ENCODE measurements at places on chromosomes 2 and 18.

DNA sequence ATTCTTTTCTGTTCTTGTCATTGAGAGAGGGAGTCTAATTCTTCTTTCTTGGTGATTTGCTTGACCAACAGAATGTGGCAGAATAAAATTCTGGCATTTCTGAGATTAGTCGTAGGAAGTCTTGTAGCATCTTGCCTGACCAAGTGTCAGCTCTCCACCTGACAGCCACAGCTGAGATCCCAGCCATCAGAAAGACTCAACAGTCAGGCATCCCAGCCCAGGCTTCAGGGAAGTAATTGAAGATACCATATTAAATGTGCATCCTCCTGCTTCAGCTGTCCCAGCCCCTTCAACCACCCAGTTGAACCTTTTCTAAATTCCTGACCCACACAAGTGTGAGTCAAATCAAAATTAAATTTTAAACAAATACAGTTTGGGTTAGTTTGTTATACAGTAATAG, 208.3 kb downstream of the PIK3C3 start:
- no peak for DNase-seq

DNA sequence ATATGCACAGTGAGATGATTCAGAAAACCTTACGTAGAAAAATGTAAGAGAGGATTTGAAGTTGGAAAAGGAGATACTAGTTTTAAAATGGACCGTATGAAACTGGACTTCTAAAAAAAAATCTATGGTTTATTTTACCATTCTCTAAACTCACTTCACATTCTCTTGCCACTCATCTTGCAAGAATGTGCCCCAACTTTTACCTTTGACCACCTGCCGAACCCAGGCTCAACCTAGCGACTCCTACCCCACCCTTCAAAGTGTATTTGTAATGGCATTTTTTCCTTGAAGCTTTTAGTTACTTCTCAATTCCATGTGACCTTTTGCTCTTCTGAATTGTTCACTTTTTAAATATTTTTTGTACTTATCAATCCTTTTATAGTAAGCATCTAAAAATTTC, 160.8 kb downstream of the PHLPP1 start:
- DNase-seq = no peak

GRCh38 chr2:101185656-101186055, 34.5 kb upstream of the TBC1D8 start:
- DNase-seq = no peak

DNA sequence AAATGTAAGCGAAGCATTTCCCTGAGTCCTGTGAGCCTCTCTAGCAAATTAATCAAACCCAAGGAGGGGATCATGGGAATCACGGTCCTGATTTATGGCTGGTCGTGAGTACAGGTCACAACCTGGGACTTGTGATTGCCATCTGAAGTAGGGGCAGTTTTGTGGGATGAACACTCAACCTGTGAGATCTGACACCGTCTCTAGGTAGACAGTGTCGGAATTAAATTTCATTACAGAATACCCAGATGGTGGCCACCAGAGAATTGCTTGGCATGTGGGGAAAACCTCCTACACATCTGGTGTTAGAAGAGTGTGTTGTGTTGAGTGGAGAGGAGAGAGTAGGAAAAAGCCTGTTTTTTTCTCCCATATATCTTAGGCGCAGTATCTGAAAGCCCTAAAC, 12.5 kb downstream of the CAPN14 start:
- no peak for DNase-seq

- no peak for DNase-seq
These were observed 26.0 kb downstream of the TRABD2A start for GRCh38 chr2:84854850-84855249.

DNA sequence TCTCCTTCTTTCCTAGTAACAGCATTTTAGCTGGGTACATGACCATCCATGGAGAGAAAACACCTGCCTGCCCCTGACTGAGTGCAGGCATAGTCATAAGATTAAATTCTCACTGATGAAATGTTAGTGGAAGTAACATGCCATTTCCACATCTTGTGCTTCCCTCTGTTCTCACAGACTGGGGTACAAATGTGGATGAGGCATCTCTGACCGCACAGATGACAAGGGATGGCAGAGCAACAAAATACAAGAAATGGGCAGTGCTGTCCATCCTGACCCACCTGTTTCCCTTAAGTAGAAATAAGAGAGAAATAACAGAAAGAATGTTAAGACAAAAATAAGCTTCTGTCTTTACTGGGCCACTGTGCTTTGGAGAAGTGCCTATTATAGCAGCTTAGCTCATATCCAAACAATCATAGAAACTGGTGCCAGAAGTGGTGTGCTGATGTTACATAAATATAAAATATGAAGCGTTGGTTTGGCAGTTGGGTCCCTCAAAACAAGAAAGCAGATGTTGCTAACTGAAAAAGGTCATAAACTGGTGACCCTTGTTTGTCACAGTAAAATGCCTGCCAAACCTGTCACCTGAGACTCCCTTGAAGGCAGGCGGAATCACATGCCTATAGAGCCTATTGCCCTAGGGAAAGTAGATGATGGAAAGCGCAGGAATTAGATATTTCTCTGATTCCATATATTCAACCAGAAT, 72.4 kb upstream of the CCDC150 start:
- DNase-seq = no peak

DNA sequence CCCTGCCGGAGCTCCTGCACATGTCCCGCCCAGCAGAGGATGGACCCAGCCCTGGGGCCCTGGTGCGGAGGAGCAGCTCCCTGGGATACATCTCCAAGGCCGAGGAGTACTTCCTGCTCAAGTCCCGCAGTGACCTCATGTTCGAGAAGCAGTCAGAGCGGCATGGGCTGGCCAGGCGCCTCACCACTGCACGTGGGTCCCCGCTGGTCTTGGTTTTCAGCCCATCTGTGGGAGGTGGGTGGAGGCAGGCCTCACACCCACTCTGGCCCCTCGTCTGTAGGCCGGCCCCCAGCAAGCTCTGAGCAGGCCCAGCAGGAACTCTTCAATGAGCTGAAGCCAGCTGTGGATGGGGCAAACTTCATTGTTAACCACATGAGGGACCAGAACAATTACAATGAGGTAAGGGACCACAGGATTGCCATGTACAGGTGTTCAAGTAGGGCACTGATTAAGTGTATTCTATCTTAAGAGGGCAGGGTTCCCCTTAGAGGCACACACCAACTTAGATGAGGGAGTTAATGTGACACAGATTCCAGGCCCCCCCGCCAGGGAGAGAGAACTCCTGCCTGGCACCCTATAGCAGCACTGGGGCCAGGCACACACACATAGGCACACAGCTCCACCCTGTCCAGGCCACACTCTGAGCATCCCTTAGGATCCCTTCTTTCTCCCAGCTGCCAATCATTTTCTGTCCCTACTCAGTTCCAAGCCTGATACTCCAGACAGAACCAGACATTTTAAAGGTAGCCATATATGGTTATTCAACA, 5.4 kb upstream of the CHRNG start:
- no peak for DNase-seq

DNA sequence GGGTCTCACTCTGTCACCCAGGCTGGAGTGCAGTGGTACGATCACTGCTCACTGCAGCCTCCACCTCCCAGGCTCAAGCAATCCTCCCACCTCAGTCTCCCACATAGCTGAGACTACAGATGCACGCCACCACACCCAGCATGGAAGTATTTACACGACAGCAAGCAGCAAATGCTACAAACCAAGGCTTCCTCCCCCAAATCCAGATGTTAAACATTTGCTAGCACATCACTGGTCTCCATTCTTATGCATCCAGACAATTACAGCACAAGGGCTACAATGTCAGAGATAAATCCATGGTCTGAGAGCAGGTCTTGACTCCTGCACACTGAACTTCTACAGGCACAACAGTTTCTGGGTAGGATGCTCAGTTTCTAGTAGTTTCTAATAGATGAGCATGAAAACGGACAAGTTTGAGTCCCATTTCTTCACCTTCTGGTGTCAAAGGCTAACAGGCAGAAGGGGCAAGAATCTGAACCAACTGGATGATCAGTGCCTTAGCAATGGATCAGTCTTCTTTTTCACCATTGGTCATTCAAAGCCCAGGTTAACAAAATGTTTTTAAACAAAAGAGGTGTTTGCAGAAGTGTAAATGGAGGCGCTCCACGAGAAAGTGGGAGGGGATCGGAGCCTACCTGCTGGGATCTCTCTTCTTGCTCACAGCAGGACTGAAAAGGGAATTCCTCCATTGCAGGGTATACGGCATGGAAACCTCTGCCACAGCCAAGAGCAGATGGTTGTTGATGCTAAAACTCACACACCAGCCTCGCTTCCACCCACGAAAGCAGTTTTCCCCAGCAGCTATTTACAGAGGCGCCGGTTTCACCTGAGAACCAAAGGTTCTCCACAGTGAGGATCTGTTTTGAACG, 135.0 kb upstream of the ARL4C start:
- no peak for DNase-seq

- no peak for DNase-seq
These were observed 131.5 kb upstream of the L3MBTL4 start for GRCh38 chr18:6546229-6546628.

- DNase-seq = no peak
These were observed 5.3 kb upstream of the PLB1 start for GRCh38 chr2:28490558-28490957.

DNA sequence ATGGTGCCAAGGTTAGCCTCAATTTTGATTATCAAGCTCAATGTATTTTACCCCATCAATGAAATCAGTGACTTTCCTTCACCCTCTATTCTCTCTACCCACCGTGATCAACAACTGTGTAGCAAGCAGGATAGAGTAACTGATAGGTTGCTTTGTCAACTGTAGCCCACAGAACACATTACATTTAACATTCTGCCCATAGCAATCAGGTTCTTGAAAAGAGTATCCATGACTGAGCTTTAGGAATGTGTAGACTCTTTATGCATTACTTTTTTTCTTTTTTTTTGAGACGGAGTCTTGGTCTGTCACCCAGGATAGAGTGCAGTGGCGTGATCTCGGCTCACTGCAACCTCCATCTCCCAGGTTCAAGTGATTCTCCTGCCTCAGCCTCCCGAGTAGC, 19.8 kb upstream of the VWA3B start:
- DNase-seq = no peak

GRCh38 chr2:207135340-207135739, 30.4 kb downstream of the KLF7 start:
- no peak for DNase-seq

- no peak for DNase-seq
These were observed 21.5 kb downstream of the WDR43 start for GRCh38 chr2:28915939-28916338.

DNA sequence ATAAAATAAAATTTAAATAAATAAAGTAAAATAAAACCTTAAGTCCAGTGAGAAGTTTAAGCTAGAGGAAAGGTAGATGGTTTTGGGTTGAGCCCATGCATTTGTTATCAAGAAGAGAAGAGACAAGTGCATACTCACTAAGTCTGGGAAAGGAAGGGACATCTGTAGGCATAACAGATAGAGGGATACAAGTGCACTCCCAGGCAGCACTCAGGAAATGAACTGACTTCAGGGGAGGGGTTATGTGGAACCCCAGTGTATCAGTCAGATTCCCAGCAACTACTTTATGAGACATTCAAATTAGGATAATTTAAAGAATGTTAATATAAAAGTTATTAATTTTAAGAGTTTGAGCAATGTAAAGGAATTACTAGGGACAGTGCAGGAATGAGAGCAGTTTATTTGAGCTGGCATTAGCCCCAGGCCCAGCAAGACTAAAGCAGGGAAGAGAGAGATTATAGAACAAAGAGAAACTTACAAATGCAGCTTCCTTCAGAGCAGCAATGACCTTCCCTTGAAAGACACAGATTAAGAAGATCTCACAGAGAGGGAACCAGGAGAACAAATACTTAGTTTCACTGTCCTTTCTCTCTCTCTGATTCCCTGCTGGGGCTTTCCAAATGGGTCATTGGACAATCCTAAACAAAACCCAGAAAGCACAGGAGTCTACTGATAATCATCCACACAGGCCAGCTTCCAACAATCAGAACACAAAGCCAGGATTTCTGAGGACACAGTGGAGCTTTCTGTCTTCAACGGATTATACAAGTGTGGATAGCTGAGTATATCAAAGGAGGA, 109.7 kb downstream of the ERBB4 start:
- no peak for DNase-seq

DNA sequence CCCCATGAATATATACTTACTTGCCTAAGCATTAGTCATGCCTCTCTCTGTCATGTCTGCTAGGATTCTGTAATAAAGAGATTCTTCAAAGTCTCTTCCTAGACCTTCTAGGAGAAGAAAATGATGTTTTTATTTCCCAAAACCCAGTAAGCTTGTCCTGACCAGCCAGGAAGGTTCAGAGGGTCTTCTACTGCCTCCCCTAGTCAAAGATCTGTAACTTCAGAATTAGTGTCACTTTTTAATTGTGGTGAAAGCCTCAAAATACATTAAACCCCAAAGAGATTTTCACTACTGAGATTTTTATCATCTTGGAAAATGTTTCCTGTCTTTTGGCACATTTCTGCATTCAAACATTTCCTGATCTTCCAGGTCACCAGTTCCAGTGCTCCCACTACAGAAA, 232.9 kb upstream of the STK17B start:
- no peak for DNase-seq

DNA sequence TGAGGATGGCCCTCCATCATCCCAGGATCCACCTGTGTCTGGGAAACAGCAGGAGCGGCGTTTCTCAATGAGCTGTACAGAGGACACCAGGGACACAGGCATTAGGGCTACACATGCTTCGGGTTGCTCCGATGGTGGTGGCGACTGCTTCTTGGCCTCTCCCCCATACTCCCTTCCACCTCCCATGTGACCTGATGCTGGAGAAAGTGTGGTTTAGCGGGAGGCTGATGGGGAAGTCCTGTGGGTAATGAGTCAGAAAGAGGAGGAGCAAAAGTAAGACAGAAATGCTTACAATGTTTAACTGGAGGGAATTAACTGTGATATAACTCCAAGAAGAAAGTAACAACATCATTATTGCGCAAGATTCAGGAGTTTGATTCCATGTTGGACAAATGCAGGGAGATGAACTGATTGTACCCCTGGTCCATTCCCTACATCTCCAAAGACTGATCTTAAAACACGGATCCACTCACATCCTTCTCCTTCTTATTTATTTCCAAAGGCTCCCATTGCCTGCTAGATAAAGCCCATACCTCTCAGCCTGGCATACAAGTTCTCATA, 186.6 kb downstream of the NRP2 start:
- DNase-seq = no peak

DNA sequence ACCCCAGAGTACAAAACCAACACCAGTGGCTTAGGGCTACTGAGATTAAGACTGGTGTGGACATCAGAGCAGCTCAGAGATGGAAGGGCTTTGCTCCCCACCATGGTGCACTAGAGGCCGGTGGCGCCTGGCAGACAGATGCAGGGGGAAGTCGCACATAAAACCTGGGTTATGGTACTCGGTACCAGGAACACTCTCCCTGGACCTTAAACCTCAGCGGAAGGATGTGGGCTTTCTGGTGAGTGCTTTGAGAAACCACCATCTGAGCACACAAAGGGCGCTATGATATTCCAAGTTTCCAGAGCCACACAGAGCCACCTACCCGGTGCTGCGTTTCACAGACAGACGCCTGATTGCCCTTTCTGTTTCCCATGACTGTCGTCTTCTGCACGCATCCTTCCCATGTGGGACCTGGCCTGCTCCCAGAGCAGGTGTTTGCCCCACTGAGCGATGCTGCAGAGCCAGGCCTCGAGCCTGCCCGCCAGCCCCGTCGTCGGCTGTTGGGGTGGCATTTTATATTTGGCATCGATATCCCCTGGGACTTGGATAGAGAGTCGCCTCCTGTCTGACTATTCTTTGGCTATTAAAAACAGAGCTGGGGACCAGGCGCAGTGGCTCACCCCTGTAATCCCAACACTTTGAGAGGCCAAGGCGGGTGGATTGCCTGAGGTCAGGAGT, 89.5 kb upstream of the ODC1 start:
- no peak for DNase-seq
